Stimulated activated CD8-positive, alpha-beta memory T cell treated with anti-CD3 and anti-CD28 coated beads, Interleukin-7, amount 100 ng/mL, for 1 hour (primary cell): ENCODE measurements at places on chromosomes 13 and 19.
A peak's percentile ranks its signal among the peaks of the same experiment; 100 is the strongest.

DNA sequence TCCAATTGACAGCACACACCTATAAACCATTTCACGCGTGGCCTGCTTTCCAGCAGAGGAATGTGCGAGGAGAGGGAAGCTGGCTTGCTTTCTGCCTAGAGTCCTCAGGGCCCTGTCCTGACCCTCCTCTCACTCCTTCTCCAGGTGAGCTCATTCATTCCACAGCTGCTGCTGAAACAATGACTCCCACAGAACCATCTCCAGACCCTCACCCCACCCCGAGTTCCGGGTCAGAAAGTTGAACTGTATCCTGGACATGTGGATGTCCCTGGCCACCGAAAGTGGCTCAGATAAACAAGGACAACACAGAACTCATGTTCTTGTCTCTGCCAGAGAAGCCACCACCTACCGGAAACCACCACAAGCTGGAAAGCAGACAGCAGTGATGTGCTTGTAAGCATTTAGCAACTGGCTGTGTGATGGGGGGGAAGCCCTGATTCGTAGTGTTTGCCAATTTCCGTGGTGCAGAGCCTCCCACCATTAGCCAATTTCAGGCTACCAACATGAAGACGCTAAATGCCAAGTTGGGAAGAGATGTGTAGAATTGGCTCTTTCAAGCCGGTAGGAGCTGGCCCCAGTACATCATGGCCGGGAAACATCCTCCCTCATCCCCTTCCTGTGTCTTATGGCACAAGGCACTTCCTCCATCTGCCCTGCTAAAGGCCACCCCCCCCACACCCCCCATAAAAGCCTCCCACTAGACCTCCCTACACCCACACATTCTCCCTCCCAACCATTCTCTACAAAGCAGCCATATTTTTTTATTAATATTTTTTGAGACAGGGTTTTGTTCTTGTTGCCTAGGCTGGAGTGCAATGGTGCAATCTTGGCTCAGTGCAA lies 5.0 kb downstream of the SYCE2 start:
- DNase-seq, result peak; percentile 23

GRCh38 chr13:90197722-90198121 lies 1149.8 kb upstream of the MIR17HG start:
- no peak for DNase-seq

- DNase-seq, result no peak
Observed at GRCh38 chr13:92952161-92952560, 274.4 kb upstream of the GPC6 start.

- DNase-seq, result no peak
Observed at GRCh38 chr19:40763963-40764362, 11.4 kb upstream of the MIA start.

- DNase-seq, result no peak
Observed at GRCh38 chr13:33373624-33374023, 88.1 kb upstream of the STARD13 start.

- DNase-seq, result no peak
Observed at GRCh38 chr13:89238496-89238895, 1567.3 kb downstream of the SLITRK5 start.

- DNase-seq, result no peak
Observed at GRCh38 chr13:42378383-42378780, 106.4 kb downstream of the AKAP11 start.
